NCI-H1092 treated with DMSO at 0.1 percent for 48 hours (cell line): ENCODE measurements at places on chromosomes 11 and 22.
A peak's percentile ranks its signal among the peaks of the same experiment; 100 is the strongest.

DNA sequence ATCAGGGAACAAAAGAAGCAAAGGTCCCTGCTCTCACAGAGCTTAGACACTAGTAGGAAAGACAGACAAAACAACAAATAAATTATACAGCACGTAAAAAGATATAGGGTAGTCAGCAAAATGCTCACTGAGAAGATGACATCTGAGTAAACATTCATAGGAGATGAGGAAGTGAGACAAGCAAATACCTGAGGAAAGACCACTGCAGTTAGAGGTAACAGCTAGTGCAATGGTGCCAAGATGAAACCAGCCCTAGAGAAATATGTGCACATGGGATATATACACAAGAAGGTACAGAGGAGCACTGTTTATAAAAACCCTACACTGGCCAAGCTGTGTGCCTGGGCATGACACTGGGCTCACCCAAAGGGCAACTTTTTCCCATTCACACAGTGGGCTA, 9.8 kb downstream of the CYP2R1 start:
- no peak for DNase-seq

DNA sequence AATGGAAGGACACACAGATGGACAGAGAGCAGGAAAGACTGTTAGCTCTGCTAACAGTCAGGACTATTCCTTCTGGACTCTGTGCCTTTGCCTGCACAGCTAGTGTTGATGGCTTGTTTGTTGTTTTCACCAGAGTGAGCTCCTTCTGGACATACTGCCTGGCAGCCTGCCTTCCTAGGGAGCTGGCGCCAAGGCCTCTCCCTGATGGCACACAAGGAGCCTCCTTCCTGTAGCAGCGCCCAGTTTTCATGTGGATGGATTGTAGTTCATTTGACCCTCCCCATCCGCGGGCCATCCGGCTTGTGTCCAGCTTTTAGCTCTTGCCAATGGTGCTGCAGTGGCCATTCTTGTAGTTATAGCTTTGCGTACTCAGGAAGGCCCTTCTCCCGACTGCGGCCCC, 16.6 kb upstream of the BCR start:
- peak; percentile 67 for DNase-seq

GRCh38 chr11:68031144-68031464, 623 bp downstream of the NDUFS8 start:
- DNase-seq = no peak

GRCh38 chr22:49243335-49243734, 584.3 kb downstream of the BRD1 start:
- no peak for DNase-seq

- no peak for DNase-seq
These were observed 68.0 kb downstream of the GAB2 start for GRCh38 chr11:78349624-78350023.

DNA sequence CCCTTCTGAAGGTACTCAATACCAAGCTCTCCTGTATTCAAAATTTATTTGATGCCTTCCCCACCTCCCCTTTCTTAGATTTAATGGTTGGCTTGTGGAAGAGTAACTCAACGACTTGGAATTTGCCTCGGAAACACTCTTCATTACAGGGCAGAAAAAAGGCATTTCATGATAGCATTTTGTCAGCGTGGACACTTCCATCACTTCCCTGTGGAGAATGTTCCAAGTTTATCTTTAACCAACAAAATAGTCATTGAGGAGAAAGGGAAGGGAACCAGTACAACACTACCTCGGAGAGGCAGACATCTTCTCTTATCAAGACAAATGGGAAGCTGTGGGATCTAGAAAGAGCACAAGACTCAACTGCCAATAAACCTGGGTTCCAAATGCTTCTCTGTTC, 177.2 kb upstream of the MTMR2 start:
- no peak for DNase-seq

GRCh38 chr11:73099512-73100266, 42.4 kb downstream of the FCHSD2 start:
- DNase-seq = no peak

GRCh38 chr11:44072757-44073658, 6.9 kb downstream of the ACCS start:
- no peak for DNase-seq

- DNase-seq = no peak
These were observed 1012.1 kb downstream of the OPCML start for GRCh38 chr11:132520199-132520598.

GRCh38 chr22:36228944-36229343, 10.4 kb downstream of the APOL2 start:
- no peak for DNase-seq

DNA sequence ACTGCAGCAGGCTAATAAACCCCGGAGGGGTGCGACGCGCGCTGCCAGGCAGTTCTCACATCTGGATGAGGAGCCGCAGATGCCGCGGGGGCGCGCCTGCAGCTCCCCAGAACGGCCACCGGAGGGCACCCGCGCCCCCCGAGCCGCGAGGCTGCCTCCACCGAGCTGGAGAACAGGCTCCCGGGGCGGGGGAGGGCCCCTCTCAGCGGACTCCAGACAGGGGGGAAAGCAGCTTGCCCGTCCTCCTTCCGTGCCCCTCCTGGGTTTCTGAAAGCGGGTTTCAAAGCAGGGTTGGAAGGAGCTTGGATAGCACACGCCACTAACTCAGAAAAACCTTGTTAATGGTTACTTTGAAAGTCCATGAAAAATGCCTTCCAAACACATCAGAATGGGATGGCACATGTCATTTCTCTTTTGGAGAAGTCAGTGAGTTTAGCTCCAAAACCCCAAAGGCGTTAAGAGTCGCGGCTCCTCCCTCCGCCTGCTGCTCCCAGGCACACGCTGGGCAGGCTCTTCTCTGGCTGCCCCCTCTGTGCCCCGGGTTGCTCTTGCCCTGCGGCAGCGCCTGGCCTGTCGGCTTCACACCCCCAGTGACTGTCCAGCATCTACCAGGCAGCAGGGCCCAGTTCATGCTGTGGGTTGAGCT, 317.8 kb downstream of the NTM start:
- DNase-seq = peak; percentile 37

DNA sequence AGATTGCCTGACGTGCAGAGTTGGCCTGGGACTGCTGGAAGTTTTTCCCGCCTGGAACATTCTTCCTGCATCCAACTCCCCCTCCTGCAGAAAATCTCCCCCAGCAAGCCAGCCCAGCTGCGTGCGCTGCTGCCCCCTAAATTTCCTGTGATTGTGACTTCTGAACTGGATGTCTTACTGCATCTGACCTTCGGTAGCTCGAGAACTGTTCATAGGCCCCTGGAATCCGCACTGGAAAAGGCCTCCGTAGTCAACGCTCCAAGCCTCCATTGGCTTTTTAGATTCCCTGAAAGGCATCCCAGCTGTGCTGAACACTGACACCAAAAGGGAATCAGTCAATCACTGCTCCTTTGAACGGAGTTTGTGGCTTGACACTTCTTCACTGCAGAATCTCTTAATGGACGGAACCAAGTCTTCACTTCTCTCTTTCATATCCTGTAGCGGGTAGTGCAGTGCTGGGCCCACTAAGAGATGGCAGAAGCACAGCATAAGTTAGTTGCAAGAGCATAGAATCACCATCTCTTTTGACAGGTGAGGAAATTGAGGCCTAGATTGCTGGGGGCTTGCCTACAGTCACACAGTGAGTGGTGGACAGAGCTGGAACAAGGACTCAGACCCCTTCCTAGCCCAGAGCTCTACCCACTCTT, 14.2 kb upstream of the RASD2 start:
- no peak for DNase-seq

GRCh38 chr11:119941636-119942411, 196.1 kb downstream of the TRIM29 start:
- DNase-seq = no peak

DNA sequence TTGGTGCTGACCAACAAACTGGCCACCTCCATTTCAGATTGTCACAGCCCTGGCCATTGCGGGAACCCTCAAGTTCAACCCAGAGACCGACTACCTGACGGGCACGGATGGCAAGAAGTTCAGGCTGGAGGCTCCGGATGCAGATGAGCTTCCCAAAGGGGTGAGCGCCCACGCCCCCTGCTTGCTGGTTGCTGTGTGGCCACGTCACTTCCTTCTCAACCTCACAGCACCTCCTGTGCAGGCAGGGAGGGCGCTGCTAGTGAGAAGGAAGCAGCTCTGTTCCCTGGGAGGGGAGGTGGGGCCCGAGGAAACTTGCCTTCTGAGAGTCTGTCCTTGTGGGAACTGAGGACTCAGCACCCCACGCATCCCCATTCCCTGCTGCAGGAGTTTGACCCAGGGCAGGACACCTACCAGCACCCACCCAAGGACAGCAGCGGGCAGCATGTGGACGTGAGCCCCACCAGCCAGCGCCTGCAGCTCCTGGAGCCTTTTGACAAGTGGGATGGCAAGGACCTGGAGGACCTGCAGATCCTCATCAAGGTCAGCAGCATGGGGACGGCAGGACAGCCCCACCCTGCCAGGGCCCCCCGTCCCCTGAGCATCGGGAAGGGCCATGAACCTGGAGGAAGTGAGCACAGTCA, 19.3 kb downstream of the POLR3H start:
- DNase-seq = no peak

- no peak for DNase-seq
These were observed 18.7 kb upstream of the PANX2 start for GRCh38 chr22:50151571-50152537.

GRCh38 chr11:13415201-13415600, 47.8 kb downstream of the BTBD10 start:
- no peak for DNase-seq

DNA sequence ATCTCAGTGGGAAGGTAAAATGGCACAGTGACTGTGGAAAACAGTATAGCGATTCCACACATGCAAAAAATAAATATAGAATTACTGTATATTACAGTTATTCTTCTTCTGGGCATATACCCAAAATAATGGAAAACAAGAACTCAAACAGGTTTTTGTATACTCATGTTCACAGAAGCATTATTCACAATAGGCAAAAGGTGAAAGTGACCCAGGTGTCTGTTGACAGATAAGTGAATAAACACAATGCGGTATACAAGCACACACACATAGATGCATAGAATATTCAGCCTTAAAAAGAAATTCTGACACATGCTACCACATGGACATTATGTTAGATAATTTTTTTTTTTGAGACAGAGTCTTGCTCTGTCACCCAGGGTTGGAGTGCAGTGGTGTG, 233.0 kb downstream of the SWAP70 start:
- no peak for DNase-seq

- DNase-seq = no peak
These were observed 2.3 kb downstream of the SLC25A1 start for GRCh38 chr22:19176175-19176643.

DNA sequence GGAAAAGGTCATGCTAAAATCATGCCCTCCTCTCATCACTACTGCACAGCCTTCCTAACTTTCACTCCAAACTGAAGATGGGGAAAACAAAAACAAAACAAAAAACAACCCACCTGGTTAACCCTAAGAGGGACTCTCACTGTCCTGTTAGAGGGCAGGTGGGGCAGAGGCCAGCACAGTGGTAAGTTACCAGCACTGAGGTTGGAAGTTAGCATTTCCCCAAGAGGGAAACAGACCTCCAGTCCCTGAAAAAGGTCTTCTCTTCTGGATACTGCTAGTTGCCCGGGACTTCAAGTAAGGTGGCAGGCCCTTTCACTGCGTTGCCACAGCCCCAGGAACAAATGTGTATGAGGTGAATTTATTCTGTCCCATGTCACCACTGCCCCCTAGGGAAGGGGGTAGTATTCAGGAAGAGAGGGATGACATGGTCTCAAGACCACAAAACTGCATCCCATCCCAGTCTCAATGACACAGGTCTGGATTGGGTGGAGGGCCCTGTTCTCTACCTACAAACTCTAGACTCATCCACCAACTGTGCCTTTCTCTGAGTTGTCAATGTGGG, 792 bp upstream of the ADAMTS8 start:
- DNase-seq = no peak

DNA sequence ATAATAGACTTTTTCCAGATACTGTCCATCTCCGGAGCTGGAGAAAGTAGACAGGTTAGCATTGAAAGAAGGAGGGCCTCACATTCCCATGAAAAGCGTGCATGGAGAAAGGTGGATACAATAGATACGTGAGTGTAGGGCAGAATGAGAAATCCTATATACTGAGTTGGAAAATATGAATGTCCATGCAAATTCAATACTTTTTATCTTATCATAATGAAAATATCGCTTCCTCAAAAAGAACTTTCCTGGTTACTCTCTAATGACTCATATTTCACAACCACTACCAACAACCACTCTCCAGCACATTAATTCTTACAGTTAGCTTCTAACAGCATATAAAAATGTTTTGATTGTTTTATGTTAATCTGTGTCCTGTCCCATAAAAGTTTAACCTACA, 22.0 kb upstream of the MS4A6A start:
- DNase-seq = no peak

GRCh38 chr11:86787018-86787536, 13.3 kb upstream of the PRSS23 start:
- DNase-seq = no peak

GRCh38 chr11:124518989-124519451, 24.4 kb downstream of the OR8B12 start:
- no peak for DNase-seq

- DNase-seq = peak; percentile 45
These were observed at the start of gene TCN2 for GRCh38 chr22:30606455-30607299. Gene TCN2 (plus strand): TSS chr22:30607174. CDS start chr22:30607332, 158 bp downstream.

- no peak for DNase-seq
These were observed 180.5 kb downstream of the CTTN start for GRCh38 chr11:70578831-70579230.

DNA sequence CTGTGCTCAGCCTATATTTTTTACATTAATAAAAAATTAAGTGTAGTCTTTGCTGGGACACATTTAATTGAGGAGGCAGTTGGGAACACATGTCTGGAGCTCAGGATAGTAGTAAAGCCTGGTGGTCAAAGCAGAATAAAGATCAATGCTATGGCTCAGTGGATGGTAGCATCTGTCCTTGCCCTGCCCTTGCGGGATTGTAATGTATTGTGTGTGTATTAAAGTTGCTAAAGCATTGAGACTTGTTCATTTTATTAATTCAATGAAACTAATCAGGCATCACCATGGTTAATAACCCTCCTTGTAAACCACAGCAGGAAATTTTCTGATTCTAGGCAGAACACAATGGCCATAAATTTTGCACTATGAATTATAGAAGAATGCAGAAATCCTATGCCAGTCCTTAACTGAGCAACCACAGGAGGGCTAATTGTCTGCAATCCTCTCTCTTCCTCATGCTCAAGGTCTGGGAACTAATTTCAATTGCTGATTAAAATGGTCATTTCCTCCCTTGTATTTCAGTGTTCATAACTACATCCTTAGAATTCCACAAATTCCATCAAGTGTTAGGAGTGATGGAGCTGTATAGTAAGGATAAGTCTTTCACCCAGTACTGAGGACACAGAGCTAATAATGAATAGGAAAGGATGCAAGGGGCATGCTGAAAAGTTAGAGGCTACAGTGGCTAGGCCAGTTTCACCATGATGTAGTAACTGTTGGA, 403.2 kb upstream of the DDI1 start:
- no peak for DNase-seq

- DNase-seq = no peak
These were observed 2.3 kb upstream of the TCN2 start for GRCh38 chr22:30604723-30605122.

- no peak for DNase-seq
These were observed 15.7 kb downstream of the TSPAN32 start for GRCh38 chr11:2317354-2318050.
